ENCODE measurements at places on chromosomes 2 and 18.

DNA sequence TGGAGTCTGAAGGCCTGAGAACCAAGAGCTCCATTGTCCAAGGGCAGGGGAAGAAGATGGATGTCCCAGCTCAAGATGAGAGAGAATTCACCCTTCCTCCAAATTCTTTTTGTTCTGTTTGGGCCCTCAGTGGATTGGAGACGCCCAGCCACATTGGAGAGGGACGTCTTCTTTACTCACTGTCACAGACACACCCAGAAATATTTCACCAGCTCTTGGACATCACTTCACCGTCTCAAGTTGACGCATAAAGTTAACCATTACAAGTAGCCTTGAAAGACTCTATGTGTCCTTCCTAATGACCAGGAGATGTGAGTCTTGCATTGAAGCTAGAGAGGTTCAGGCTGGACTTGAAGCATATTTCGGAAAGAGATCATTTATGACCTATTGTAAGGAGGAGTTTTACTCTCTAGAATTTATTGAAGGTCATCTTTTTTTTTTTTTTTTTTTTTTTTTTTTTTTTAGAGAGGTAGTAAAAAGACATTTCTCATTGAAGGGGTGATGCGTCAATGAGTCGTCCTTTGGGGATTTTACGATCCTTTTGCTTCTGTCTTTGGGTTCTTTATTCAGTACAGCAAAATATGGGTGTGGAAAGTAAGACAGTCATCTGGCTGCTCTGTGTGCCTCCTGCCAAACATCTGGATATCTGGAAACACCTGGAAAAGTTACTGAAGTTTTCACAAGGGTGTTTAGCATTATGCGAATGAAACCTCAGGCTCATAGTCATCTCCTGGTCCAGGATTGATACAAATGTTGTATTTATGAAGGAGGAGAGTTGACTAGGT lies 118.1 kb downstream of the PRPF40A start:
- no peak for DNase-seq

- DNase-seq = no peak
Measured at GRCh38 chr2:19883486-19883885, 18.3 kb downstream of the TTC32 start.

GRCh38 chr2:177467646-177468045 lies 75.1 kb downstream of the AGPS start:
- no peak for DNase-seq

DNA sequence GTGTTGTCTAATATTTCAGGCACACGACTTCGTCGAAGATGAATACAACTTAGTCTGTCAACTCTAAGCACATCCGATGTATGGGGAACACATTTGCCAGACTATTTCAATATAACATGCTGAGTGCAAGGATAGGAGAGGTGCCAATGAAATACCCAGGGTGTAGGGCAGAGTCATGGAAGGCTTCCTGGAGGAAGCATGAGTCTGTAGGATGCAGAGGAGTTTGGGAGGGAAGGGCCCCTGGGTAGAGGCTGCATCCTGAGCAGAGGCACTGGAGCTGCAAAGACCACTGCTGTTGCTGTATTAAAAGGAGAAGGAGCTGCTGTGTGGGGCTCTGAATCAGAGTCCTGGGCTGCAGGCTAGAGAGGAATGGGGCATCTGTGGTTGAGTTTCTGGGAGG lies 89.9 kb downstream of the ASAP2 start:
- DNase-seq = no peak

GRCh38 chr2:188042412-188042811 lies 249.3 kb upstream of the GULP1 start:
- DNase-seq = no peak

DNA sequence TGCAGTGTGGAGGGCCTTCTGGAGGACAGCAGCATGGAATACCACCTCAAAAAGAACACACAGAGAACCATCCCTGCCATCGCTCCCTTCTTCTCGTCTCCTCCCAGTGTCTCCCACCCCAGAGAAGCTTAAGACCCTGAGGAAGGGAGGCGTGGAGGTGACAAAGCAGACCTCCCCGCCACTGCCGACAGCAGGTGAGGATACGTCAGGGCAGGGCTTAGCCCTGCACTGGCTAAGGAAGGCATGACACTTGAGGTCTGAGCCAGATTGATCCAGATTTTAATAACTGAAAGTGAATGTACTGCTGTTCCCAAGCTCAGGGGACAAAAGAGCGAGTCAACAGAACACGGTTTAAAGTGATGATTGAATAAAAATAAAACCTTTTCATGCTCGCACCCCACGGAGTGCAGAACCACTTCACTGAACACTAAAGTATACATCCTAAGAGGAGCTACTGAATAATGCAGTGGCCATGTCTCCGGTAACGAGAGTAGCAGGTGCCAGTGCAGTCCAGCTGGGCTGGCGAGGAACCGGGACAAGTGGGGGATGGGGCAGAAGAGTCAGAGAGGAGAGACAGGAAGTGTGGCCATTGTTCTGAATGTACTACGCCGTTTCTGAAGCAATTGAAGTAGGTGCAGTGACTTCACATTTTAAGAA lies 391.0 kb downstream of the CDH2 start:
- DNase-seq = no peak

DNA sequence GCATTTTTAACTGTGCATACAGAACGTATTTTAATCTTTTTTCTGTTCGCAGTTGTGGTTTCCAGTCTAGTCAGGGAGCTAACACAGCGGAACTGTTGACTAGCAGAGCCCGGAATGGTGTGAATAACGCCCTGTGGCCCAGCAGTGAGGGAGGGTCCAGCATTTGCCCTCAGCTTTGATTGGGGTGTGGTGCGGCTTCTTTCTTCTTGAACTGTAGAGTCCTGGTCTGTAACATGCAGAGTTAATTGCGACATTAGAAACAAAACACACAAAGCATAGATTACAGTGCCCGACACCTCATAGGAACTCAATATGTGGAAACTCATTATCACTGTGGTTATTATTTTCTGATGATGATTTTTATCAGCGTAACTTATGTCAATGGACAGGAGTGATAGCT lies 253.6 kb downstream of the SOX11 start:
- no peak for DNase-seq

- DNase-seq = no peak
Measured at GRCh38 chr2:75489721-75490120, 71.0 kb downstream of the EVA1A start.

DNA sequence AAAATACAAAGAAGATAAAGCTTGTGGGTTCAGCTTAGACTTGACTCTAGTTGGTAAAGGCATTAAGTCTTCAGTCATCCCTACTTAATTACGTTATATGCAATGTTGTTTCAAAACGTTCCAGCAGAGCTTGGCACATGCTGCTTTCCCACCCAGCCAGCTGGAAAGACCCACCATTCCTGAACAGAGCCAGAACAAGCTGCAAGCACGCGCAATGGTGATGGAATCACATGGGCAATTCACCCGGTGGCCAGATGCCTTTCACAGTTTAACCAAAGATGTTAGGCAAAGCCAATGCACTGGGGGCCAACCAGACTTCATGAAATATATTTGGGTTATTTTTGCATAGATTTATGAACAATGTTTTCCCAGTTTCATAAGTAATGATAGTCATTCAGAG lies 123.4 kb upstream of the CDH20 start:
- no peak for DNase-seq

GRCh38 chr2:167198009-167198408 lies 309.7 kb downstream of the XIRP2 start:
- DNase-seq = no peak

GRCh38 chr18:23779696-23780303 lies 90.5 kb downstream of the LAMA3 start:
- DNase-seq = no peak

DNA sequence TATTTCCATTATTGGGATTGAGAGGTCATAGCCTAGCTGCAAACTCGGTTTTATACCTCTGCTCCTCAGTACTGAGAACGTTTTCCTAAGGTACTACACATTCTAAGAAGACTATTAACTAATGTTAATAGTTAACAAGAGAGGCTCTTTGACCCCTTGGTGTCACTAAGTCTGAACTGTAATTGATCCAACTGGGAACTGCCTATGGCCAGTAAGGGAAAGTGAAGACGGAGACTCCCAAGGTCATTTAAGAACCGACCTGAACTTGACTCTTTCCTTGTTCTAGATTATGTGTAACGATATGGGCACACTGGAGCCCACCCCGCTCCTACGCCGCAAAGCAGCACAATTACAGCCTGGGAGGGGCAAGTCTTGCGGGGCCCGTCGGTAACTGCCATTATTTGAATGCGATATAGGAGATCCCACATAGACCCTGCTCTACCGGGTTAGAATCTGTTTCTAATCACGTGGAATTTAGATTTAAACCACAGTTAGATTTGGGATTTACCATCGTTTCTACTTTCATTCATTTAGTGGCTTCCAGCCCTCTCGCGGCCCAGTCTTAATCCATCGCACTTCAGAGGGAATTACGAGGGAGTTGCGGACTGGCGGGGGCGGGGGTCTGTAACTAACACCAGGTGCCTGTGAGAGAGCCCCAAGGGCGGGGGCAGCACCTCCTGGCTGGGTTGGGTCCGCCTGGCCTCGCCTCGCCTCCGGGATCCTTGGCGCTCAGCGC lies 84.1 kb upstream of the EPB41L3 start:
- no peak for DNase-seq

GRCh38 chr2:206354129-206354528 lies 79.7 kb downstream of the ZDBF2 start:
- no peak for DNase-seq

GRCh38 chr2:9030841-9031240 lies 27.4 kb upstream of the MBOAT2 start:
- DNase-seq = no peak

DNA sequence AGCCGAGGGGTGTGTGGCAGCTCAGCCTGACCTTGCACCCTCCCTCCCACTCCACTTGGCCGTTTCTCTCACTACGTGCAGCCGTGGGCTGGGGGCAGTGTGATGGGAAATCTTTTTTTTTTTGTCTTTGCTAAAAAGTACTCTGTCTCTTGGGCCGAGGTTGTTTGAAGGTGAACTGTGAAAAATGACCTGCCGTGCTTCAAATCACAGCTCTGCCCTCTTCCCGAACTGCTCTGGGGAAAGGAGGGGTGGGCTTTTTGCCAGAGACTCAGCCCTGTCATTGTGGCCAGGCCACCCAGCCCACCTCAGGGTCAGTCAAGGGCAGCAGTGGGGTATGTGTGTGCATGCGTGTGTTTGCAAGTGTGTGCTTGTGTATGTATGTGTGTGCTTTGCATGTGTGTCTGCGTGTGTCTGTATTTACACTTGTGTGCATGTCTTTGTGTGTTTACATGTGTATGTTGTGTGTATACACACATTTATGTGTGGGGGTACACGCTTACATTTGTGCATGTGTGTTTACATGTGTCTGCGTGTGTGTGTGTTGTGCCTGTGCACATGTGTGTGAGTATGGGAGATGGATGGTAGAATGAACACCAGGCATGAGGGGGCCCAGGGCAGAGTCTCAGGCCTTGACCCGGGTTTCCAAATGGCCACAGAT lies 61.3 kb upstream of the HAAO start:
- DNase-seq = no peak

DNA sequence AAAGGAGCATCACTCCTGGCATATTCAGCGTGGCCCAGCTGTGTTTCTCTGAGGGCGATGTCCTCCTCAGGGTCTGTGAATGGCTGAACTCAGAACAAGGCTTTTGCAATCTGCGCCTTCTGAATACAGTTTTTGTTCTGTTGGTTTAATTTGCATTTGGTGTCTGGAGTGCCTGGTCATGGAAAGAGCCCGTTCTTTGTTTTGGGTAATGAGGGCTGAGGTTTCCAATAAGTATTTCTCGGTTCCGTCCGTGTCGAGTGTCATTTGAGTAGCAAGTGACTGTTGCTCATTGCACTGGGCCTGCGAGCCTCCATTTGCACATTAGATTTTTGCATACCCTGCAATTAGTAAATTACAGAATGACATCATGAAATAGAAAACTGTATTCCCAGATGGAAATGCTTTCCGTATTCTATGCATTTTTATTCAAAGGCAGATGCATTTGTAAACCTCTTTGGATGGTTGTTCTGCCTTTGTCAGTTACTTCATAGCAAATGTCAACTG lies 57.3 kb downstream of the NEDD4L start:
- no peak for DNase-seq

- no peak for DNase-seq
Measured at GRCh38 chr2:145304501-145304900, 784.6 kb upstream of the ZEB2 start.

DNA sequence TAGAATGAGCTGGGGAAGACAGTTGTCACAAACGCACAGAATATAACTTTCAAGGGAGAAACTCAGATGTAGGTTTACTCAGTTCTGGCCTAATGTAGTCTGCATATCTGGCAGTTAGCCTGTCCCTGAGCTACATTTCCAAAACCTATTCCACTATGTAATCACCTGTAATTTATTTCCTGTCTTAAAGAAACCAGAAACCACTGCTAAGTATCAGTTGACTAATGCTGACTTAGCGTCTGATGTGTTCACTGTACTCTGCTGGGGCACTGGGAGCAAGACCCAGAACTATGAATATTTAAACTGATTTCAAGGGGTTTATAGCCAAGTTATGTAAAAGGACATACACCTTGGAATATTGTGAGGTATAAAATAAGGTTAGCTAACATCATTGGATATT lies 1995.2 kb upstream of the PIK3C3 start:
- DNase-seq = no peak

- no peak for DNase-seq
Measured at GRCh38 chr2:121489911-121490583, 40.6 kb upstream of the RNU4ATAC start.

DNA sequence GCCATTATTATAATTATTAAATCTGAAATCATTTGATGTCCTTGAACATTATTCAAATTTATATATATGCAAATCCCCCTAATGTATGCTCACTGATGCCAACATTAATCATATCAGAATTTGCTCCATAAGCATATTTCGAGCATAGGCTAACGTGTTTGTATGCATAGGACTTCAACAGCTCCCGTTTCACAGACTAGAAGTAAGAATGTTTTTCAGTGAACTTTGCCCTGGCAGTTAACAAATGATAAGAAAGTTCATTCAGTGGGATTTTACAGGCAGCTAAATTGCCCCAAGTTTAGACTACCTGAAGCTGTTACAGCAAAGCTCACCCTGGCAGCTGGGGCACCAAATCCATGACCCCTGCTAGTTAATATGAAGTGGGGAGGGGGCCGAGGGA lies 272.0 kb downstream of the LNPK start:
- DNase-seq = no peak

DNA sequence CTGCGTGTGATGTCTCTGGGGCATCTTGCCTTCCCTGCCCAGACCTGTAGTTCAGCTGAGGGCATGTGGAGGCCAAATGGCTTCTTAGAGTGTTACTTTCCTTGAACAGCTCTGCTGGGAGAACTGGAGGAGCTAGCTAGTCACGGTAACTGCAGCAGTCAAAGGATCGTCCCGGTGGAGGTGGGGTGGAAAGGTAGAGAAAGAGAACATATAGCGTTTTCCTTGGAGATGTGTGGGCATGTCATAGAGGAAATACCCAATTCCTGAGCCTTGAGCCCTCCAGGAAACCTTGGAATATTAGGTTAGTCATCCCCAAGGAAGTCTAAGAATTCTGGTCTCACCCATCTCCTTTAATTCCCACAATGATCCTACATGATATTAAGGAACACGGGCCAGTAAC lies 33.5 kb upstream of the IL37 start:
- no peak for DNase-seq
